Heart right ventricle (tissue), 16 donors: ENCODE measurements at places on chromosomes 3 and 15.

GRCh38 chr3:53287131-53287629 lies 31.4 kb upstream of the TKT start:
- no peak for DNase-seq

GRCh38 chr3:29919571-29919970 lies 638.7 kb downstream of the RBMS3 start:
- no peak for DNase-seq

DNA sequence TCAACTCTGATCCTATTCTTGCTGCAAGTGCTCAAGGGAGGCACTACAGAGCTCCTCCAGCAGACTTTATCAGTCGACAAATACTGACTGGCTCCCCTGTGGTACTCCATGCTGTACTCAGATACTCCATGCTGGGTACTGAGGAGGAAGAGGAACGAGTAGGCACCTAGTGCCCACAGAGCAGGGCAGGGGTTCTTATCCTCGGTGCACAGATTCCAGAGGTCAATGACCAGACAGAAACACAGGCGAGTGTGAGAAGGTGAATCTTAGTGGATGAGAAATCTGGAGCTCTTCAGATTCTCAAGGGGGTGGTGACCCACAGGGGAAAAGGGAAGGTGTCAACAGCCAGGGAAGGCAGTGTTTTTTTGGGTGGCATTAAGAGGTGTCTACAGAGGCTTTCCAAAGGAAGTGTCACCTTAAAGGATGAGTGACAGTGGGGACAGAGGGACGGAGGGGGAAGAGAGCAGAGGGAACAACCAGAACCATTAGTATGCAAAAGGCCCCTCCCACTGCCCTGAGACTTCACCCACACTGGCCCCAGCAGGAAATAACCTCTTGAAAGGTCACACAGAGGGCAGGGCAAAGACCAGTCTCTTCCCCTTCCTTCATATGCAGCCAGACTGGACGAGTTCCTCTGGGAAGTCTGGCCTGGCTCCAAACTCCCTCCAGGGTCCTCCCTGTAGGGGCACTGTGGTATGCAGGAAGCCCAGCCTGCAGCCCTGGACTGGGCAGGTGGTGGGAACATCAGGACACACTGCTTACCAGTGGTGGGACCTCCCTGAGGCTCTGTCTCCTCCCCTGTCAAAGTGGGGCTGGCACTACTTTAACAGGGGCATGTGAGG lies 27.5 kb downstream of the CCDC12 start:
- peak; percentile 51 for DNase-seq

- no peak for DNase-seq
Observed at GRCh38 chr3:158882445-158882844, 80.6 kb downstream of the MFSD1 start.

- no peak for DNase-seq
Observed at GRCh38 chr3:194103983-194104751, 31.8 kb upstream of the HES1 start.

DNA sequence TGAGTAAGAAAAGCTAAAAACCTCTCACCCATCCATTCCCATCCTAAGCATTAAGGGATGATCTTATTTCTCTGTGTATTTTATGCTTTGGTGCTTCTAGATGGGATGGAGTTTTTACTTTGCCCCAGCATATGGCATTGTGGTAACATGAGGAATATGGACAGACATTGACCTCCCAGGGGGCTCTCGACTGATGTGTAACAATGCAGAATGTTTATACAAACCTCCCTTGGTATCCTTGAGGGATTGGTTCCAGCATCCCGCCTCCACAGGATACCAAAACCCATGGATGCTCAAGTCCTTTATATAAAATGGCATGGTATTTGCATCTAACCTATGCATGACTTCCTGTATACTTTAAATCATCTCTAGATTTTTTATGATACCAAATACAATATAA lies 21.6 kb downstream of the PDIA5 start:
- DNase-seq, result no peak

DNA sequence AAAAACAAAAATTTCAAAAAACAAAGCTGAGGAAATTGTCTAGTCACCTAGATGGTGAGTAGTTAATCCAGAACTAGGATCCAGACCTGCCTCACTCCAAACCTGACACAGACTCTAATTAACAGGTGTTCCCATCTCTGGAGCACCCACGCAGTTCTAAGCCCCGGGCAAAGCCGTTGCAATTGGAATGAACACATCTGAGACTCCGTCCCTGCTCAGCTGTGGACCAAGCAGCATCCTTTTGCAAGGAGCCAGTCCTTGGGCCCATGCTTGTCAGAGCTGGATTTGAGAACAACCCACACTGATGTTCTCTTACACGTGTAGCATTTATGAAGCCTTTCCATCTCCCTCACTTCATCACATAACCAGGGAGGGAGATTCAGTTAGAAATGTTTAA lies 54.8 kb downstream of the LMCD1 start:
- DNase-seq, result no peak

DNA sequence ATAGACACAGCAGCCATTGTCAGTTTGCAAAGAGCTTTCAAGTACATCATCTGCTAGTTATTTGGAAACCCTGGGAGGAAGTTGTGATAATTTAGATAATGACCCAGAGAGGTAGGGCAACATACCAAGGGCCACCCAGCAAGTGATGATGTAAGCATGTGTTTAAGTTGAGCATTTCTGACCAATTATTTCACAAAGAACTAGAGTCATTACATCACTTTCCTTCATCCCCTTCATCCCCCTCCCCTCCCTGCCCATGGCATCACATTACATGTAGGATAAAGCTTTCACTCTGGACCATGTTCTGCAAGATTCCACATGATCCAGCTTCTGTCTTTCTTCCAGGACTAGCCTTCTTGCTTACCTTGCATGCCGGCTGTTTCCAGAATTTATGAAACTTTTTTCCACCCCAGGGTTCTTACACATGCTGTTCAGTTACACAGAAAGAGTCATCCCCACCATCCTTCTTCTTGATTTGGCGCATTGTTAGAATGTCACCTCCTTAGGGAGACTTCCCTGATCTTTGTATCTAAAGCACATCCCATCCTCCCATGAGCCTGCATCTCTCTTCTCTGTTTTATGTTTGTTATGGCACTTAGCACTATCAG lies 71.3 kb downstream of the PTPRG start:
- DNase-seq, result no peak

- DNase-seq, result no peak
Observed at GRCh38 chr15:70025413-70026296, 72.1 kb downstream of the TLE3 start.

DNA sequence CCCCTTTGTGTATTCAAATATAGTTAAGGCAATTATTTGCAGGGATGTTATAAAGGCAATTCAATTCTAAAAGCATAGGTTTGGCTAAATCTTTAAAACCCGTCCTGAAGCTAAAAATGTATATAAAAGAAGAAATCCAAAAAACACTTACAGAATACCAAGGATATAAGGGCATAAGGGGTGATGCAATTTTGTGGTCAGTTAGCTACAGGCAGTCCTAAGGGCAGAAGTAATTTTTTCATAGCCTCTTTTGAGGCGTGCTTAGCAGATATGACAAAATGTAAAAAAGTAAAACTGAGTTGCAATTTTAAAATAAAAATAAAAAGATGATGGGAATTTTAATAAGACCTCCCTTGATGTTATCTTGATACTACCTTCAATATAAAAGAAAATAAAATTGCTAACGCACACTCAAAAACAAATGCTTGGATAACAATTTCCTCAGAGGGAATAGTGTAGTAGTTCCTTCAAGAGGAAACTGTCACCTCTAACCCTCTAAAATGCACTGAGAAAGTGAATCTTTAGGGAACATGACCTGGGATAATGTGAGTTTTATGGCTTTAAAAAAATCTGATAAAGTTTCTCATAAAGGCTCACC lies 104.2 kb downstream of the MYH15 start:
- DNase-seq, result no peak

DNA sequence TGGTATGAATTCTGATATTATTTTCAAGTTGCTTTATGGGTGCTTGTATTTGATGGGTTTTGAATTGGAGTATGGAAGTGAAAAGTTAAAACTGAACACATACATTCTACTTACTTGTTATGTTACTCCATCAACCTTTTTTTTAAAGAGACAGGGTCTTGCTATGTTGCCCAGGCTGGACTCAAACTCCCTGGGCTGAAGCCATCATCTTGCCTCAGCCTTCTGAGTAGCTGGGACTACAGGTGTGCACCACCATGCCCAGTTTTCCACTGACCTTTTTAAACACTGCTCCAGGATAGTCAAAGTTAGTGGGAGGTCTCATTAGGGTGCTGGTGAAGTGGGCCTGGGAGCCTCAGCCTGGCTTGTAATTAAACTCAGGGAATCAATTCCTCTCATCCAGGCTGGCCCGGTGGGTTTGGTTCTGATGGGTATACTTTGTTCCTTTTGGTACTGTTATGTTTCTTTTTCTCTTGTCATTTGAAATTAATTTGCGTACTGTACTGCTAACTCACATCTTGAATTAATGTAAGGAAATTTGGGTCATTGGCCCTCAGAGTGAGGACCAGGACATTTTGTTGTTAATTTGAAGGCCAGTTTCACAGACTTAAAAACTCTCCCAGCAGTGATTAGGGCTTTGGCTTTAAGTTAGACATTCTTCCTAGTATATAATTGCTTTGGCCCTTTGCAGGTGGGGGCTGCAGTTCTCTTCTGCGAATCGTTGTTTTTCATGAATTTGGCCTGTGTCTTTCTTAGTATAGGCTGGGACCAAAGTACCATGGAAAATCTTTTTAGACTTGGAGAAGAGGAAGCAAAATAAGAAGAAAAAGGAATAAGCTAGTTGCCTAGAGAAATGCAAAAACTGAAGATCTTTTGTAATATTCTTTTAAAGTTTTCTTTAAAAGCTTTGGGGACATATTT lies 66.9 kb downstream of the FNDC3B start:
- no peak for DNase-seq

- DNase-seq, result no peak
Observed at GRCh38 chr15:96514607-96515285, 184.2 kb downstream of the NR2F2 start.

DNA sequence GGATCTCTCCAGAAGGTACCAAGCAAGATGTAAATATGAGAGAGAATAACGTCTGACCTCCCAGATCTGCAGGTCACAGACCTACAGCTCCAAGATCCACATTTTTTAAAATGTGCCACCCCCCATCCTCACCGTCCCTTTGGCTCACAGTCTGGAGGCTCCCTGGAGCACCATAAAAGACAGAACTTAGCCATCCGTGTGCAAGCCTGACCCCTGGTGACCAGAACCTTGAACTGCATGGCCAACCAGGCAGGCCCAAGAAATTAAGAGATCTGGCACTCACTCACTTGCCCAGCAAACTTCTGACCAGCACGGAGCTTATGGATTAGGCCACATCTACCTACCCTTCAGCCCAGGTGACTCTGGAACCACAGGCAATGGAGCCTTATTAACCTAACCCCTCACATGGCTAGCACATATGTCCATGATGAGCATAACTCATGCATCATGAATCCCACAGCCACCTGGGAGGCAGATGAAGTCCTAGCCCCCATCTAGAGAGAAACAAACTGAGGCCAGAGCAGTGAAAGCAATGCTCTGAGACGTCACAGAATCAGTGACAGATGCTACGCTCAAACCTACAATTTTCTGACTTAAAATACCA lies 275.3 kb downstream of the UACA start:
- DNase-seq, result peak; percentile 62

DNA sequence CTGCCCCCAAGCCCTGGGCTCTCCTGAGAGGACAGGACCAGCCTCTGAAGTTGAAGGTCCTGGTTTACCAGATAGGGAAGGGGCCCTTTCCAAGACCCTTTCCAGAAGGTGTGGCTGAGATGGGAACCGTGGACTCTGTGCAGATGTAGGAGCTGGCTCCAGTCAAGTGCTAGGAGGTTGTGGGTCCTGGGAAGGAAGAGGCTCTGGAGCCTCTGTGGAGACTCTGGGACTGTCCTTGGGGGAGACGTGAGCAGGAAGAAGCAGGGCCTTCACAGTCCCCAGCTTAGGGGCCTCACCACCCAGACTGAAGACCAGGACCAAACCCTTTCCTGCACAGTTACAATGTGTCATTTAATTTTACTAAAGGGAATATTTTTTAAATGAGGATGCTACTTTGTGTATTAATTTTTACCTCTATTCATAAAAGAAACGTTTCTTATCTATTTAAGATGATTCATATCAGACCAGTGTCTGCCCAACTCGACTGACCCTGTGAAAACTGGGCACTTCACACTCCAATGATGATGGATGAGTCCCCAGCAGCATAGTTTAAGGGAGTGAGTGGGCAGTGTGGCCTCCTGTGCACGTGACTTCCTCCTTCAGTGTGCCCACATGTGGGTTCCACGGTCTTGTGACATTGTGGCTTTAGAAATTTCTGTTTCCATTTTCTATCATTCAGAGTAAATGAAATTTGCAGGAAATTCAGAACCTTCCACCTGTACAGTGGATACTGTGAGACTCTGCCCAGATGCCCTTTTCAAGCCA lies 10.9 kb downstream of the CCR5AS start:
- no peak for DNase-seq

DNA sequence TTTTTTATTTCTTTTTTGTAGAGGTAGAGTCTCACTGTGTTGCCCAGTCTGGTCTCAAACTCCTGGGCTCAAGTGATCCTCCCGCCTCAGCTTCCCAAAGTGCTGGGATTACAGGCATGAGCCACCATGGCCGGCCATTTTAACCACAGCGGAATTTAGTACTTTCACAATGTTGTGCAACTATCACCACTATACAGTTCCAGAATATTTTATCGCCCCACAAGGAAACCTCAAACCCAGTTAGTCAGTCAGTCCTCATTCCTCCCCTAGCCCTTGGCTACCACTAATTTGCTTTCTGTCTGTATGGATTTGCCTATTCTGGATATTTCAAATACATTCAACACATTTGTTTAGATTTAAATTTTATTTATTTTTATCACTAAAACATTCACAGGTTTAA lies 15.5 kb upstream of the HOMER2 start:
- DNase-seq, result no peak

DNA sequence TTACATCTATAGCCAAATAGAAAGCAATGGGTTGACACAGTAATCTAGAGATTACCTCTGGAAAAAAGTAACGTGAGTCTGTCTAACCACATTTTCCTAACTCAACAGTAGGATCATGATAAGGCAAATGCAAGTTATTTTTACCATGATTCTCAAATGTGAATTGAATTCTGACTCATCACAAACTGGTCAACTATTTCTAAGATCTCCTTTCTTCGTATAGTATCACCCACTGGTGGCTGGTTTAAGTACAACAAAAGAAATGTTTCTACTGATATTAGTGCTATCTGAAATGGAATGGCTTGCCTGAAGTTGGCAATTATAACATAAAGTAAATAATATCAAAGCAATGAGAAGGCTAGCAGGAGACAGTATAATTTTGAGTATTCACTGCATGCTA lies 102.2 kb downstream of the ABI3BP start:
- DNase-seq, result no peak

GRCh38 chr3:115968871-115969270 lies 345.6 kb downstream of the GAP43 start:
- DNase-seq, result no peak

DNA sequence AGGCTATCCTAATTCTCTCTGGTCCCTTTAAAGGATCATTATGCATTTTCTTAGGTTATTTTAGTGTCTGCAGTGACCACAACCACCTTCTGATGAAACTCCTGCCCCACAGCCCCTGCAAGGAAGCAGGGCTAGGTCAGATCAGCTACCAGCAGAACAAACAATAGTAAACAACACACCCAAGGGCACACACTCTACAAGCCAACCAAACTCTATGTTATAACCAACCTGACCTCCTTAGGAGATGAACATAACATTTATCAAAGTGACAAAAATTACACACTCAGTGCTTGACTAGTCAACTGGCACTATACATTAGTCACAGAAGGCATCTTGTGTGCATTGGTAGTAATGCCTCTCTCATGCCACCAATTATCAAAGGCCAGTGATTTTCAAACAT lies 17.3 kb downstream of the DENND6A start:
- no peak for DNase-seq
